ENCODE measurements at places on chromosomes 7 and 10.

DNA sequence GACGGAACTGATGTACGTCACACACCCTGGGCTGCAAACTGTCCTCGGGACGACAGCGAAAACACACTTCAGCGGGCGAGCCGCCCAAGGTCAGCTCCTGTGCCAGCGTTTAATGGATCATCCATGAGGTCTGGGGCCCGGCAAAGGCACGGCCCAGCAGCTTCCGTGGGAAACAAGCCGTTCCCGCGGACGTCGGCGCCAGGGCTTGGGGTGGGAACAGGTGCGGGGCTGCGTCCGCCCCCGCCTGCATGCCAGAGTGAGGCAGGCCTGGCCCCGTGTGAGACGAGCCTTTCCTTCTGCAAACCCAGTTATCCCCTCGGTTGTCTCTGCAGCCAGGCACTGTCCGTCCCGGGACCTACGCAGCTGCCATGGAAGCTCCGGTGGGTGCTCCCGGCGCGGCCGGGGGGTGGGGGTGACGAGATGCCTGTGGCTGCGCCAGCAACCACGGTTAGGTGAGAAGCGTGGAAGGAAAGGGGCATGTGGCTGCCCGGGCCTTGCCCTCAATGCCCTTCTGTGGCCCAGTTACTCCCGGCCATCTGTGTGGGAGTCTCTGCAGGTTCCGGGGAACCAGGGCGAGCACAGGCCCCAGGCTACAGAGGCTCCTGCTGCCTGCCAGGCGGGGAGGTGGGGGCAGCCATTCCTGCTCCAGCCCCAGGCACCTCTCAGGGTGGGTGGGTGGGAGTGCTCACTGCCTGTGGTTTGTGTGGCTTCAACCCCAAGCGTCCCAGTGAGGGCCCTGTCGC is 42.2 kb upstream of the PDGFA start:
- DNase-seq, result no peak

DNA sequence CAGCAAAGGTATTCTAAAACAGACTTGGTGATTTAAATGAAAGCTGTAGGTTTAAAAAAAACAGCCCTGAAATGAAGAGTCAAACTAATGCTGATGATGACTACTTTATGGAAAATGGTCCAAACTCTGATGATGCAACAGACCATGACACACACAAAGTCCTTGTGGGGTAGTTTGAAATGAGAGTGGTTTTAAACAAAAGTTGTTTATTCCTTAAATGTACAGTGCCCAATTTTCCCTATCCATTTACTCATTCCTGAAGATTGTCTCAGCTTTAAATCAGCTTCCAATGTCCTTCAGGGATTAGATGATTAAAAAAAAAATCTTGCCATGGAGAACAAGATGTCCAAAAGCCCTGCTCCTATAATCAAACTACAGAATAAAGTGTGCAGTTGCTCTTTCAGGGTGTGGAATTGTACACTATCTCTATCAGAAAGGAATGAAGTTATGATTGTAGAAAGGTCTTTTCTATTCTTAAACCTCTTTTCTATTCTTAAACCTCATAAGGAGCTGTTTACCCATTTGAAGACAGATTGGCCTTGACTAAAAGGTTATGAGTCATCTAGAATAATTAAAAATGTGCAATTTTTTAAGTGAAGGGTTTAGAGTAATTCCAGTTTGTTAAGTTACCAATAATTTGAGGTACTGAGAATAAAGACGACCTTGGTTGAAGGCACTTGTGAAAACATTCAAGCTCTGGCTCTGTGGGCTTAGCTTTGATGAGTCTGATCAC is 70.2 kb upstream of the ITGA8 start:
- DNase-seq, result no peak

DNA sequence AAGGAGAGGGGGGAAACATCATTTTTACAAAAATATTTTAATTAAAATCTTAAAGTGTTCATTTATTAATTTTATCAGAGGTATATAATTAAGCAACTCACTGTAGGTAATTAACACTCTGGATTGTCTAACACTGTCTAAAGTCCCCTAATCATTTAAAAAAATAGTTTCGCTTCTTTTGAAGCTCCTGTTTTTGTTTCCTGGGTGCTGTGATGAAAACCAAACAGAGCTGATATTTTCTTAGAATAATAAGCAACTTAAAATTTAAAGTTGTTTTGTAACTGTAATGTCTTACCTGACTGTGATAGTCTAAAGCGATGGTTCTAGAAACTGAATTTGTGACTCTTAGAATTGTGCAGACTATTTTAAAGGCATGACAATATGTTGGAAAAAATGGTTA is 961.0 kb downstream of the GATA3 start:
- no peak for DNase-seq

GRCh38 chr10:99233689-99234037 is 2.0 kb downstream of the HPSE2 start:
- no peak for DNase-seq

DNA sequence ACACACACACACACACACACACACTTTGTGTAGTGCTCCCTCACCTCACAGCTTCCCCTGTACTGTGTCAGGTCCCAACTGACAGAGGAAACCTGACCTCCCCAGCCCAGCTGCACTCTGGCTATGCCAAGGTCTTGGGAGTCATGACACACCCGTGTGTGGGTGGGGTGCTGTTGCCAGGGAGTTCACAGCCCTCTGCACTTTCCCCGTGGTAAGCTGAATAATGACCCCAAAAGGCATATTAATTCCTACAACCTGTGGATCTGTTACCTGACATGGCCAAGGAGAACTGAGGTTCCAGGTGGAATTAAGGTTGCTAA is 8.9 kb upstream of the NANOS1 start:
- DNase-seq, result no peak

- DNase-seq, result no peak
Observed at GRCh38 chr7:71132127-71132376, at the start of gene GALNT17. Gene GALNT17 (plus strand): TSS chr7:71132144.

DNA sequence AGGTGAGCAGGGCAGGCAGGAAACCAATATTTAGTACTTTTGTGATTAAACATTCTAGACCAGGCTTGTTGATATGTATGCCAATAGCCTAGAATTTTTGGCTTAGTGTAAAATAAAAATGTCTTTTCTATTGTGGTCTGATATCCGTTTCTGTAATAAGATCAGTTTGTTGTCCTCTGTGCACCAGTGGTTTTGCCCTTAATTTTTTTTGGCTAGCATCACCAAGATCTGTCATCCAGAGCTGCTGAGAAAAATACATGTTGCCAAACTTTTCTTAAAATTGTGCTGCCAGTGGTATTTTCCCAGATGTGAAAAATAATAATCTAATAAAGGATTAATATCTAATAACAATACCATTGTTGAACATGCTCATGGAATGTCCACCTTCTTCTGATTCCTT is 115.6 kb downstream of the TWIST1 start:
- DNase-seq, result no peak

DNA sequence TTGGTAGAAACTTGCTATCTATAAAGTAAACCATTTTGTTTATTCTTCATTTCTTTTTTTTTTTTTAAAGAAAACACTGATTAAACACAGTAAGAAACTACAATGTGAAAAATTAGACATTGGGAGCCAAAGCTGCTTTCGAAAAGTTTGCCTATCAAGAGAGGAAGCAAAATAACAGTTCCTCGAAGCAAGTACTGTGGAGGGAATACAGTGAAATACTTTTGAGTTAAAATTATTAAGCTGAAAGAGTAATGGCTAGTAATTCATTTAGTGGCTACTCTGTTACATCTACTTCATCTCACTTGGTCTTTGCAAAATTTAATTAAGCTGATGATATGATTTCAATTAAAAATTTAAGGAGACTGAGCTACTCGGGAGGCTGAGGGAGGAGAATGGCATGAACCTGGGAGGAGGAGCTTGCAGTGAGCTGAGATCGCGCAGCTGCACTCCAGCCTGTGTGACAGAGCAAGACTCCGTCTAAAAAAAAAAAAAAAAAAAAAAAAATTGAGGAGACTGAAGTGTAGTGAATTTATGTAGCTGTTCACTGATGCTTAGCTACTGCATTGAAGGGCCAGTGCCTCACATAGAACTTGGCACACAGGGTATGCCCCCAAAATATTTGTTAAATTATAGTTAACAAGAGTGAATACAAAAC is 982.1 kb upstream of the MBL2 start:
- DNase-seq, result no peak

DNA sequence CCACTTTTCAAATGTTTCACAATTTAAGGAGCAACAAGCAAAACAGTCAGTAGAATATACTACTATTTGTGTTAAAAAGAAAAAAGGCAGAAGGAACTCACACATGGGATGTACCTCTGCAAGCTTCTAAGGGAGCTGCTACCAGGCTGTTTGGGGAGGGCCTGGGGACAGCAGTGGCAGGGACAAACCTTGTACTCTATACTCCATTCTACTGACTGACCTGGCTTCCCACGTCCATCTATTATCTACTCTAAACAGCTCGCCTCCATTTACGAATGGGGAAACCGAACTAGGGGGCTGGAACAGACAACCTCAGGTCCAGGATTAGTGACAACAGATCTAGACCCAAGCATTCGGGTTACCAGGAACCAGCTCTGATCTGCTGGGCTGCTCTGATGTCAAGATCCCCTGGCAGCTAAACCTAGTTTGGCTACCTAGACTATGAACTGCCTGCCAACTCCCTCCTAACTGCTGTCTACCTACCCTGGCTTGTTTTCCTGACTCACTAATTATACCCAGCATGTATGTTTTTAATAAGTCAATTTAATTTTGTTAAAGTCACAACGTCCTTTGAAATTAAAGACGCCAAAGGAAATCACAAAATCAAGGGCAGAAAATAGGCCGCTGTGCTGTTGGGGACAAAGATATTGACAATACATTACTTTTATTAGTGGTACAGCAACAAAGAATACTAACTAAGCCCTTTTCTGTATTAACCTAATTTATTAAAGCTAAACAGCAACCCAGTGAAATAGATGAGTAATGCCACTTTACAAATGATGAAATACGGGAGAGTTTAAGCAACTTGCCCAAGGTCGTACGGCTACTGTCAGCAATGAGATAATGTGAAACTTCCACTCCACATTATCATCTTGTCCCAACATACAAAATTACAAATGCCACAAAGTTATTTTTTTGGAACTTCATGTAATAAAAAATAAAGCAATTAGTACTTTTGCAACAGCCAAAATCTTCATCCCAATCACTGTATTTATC is 5.3 kb downstream of the PSAP start:
- DNase-seq, result no peak

- no peak for DNase-seq
Observed at GRCh38 chr10:97724341-97724941, 10.9 kb downstream of the MARVELD1 start.

- no peak for DNase-seq
Observed at GRCh38 chr10:35091994-35092790, 2.1 kb upstream of the CUL2 start.

DNA sequence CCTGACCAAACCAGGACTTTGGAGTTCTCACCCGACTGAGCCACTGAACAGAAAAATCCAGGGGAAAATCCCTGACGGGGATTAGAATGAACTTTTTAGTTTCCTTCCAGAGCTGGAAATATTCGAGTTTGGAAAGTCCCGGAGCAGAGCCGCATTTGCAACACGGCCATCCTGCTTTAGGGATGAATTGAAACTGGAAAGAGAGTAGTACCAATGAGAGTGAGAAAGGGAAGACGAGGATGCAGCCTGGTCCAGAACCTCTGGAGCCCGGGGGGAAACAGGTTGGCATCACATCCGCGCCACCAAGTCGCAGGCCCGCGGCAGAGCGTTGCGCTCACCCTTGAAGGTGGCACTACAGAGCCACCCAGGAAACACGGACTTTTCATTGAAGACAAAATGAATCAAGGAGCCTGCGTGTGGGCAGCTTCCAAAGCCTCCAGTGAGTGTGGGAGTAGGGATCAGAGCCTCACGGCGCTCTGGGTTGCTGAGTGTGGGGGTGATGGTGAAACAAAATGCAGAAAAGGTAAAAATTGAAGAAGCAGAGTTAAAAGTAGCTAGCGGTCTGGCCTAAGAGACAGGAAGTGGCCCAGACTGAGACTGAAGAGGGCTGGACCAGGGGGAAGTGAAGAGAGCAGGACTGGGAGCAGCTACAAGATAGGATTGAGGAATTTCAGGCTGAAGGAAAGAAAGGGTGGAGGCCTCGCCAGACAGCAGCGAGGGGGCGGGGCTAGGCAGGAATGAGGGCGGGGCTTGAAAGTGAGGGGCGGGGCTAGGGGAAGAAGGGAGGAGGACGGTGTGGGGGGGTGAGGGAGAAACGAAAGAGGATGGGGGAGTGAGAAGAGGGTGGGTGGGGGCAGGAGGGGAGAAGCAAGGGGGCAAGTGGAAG is 1.8 kb downstream of the SMURF1 start:
- DNase-seq, result no peak

GRCh38 chr10:49550563-49550962 is 11.6 kb upstream of the ERCC6 start:
- DNase-seq, result no peak

GRCh38 chr10:61837755-61838171 is 63.7 kb upstream of the ARID5B start:
- DNase-seq, result no peak

DNA sequence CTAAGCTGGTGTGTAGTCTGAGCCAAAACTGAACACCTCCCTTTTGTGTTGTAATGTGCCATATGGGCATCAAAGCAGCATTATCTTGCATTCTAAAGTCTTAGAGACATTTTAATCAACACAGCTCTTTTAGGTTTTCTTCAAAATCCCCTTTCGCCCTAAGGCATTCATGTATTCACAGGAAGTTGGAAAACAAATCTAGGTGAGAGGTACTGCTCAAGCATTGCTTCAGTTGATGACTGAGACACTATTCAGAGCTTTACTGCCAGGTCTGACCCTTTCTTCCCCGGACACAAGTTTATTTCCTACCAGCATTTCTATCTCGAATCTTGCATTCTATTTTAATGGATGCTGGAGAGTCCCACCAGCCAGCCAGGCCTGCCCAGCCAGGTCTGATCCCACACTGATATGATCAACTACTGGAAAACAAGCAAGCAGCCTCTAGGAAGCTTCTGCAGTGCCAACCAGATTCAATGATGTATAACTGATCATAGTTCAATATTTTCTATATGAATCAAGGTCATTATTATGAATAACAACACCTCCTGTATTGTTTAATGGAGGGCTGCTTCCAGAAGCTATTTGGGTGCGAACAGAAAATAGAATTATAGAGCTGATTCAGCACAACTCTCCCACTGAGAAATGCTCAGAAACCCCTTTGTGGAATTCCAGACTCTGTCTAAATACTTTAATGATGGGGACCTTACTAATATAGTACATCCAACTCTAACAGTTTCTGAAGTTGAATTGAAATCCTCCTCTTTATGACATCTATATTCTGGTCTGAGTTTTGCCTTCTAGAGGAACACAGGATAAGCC is 4.0 kb upstream of the BRAF start:
- no peak for DNase-seq

GRCh38 chr7:11985376-11985775 is 153.4 kb upstream of the THSD7A start:
- no peak for DNase-seq

- DNase-seq, result no peak
Observed at GRCh38 chr10:22992621-22993020, 64.8 kb downstream of the ARMC3 start.

DNA sequence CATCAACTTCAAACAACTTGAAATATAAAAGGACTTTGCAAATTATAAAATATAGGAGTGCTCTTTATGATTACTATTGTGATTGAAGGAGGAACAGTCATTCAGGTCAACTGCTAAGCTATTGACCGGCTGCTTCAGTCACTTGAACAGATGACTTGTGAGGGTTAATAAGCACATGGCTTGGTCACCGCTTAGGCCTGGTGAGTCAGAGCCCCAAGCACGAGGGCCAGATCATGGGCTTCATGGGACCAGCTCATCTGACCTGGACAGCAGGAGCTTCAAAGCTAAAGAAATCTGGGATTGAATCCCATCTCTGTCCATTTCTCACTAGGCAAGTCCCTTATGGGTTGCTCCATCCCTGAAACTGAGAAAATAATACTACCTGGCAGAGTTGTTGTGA is 60.4 kb upstream of the ADO start:
- DNase-seq, result no peak

GRCh38 chr7:120989257-120990220 is 1.0 kb downstream of the CPED1 start:
- no peak for DNase-seq

GRCh38 chr7:41035794-41036193 is 667.1 kb downstream of the INHBA start:
- DNase-seq, result no peak
